ENCODE measurements at places on chromosomes 7 and 10.

DNA sequence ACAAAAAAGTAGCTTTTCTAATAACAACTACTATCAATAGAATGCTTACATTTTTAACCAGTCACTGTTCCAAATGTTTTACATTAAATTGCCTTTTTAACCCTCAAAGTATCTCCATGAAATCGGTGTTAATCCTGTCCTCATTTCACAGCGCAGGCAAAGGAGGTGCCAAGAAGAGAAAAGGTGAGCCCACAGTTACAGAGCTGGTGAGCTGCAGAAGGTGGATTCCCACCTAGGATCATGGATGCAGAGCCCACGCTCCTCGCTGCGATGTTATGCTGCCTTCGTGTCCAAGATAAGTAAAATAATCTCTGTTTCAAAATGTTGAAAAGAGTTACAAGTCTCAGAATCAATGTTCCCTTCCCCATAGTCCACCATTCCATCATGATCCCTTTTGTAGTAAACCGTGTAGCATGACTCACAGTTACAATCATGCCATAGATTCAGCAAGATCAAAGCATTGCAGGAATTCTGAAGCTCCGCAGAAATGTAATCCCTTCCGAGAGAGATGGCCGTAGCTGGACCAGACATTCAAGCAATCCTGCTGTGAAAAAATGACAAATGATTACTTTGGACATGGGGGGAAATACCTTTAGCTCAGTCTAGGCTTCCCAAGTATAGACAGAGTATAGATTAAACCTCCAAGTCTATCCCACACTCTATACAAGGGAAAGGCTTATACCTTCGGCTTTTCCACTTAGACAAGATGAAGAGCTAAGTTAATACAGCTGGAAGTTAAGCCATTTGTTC, 394.7 kb upstream of the AKR1E2 start:
- no peak for DNase-seq

DNA sequence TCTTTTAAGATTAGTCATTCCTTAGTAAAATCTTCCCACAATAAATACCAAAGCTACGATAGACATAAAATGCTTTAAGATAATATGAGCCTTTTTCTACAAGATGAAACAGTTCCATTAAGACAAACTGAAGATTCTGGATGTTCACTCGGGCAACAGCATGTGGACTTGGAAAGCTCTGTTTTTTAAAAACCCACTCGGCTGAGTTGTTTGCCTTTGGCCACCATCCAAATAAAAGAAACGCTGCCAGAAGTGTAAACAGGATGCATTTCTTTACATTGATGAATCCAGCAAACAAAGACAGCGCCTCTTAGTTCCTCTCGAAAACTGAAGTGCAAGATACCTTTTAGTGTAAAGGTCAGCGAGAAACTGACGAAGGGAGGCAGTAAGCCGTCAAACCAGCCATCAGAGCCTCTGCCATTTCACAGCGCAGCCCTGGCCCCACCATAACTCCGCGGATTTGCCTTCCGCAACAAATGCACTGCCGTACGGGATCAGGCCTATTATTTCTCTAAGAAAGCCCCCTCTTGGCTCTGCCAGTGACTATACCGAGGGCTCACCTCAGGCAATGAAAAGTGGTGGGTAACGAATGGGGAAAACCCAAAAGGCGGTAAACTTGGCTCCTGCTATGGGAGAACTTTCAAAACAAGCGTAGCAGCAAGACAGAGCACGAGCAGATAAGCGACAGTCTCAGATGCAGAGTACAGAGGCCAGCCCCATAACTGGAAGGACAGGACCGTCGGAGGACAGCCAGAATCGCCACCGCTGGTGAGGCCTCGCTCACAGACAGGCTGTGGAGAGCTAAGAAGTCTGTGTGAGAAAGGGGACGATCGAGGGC, 41.4 kb downstream of the GNA12 start:
- no peak for DNase-seq

DNA sequence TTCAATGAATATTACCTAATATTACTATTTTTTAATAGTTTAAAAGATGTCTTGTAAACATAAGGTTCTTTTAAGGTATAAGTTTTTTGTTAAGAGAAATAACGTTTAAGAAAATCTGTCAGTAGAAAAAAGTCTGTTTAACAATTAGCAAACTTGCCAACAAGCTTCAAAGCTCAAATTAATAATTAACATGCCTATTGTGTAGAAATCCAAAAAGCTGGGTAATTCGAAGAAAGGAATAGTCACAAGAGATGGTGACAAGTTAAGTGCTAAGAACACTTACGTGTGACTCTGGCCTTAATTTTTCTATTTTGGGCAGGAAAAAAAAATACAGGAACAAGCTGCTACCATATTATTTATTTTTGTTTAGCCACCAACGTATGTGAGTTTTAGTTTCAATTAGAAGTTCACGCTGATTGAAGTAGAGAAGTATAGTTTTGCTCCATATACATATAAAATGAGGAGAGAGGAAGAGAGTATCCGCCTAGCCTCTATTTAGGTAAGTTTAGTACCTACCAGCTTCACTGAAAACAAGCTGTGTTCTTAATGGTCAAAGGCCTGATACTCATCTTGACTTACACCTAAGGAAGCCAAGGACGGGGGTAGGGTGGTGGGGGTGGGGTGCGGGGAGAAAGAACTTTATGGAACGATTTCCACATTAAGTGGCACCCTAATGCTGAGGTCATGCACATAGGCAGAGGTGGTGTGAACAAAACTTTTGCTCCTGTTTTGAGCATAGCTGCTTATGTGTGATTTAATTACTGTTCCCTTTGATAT, 43.4 kb upstream of the AGBL3 start:
- no peak for DNase-seq

DNA sequence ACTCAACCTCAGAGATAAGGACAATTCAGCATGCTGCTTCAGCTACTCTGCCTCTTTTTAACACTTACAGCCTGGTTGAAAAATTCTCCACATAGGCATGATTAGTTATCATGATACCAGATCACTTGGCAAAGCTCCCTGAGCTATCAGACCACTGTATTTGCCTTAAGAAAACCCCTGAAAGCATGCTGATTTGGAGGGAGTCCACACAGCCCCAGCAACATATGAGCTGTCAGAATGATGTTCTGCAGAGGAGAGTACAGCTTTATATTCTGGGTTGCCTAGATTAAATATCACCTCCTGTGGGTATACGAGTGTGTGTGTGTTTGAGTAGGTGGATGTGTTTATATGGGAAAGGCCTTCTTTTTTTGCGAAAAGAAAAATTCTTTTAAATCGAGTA, 170.2 kb upstream of the CHRM2 start:
- no peak for DNase-seq

DNA sequence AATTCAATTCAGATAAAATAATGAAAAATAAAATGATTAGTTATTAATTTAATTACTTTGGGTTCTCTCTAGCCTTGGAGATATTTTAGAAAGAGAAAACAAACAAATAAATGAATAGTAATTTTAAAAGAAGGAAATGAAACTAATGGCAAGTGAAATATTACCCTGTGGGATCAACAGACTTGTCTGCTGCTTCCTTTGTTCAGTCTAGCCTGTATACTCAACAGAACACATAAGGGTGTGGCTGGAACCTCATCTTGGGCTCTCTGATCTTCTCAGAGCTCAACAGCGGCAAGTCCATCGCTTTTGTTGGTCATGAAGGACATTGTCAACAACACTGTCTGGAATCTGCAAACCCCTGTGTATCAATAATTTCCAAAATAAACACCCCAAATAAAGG, 904.9 kb downstream of the IPMK start:
- no peak for DNase-seq

DNA sequence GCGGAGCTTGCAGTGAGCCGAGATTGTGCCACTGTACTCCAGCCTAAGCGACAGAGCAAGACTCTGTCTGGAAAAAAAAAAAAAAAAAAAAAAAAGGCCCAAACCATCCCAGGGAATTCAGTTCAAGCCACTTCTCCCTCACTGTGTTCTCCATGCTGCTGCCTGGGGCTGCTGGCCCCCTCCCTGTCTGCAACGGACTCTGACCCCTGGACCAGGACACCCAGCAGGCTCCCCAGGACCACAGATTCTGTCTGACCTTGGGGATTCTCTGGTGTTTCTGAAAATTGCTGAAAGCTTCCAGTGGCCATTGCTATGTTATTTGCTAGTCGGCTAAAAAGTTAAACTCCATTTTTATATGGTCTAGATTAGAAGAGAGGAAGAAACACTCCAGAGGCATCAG, 261.7 kb upstream of the C7orf33 start:
- DNase-seq = no peak

- DNase-seq = no peak
These were observed 50.0 kb downstream of the LMTK2 start for GRCh38 chr7:98156700-98157099.

GRCh38 chr7:129108581-129108980, 35.9 kb upstream of the TSPAN33 start:
- no peak for DNase-seq

DNA sequence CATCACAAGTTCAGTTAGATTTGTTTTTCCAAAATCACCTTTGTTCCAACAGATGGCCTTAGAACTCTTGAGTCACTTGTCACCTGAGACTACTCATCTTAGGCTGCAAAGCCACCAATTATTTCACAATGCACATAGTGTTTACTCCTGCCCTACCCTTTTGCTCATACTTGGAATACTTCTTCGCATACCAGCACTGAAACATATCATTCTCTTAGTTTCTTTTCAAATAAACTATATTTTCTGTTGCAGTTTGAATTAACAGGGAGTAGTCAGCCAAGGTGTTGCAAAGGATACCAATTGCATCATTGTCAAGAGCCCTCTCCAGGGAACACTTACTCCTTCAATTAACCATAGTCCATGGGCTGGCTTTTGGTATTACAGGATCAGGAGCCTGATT, 71.0 kb downstream of the CASD1 start:
- no peak for DNase-seq

GRCh38 chr10:124642088-124642710, 102.0 kb downstream of the FAM53B start:
- DNase-seq = no peak

GRCh38 chr10:11609492-11610093, 1.9 kb downstream of the USP6NL start:
- DNase-seq = peak; percentile 64

All from KG1 (cell line).